Nephron progenitor cell (in vitro differentiated cells): ENCODE measurements at places on chromosomes 11 and 22.

- no peak overlapping the region for H3K4me3 ChIP-seq
- H3K27me3 ChIP-seq: peaks cover 2% of the 10 kb centered on the region
- H3K27ac ChIP-seq: peak overlapping the region; percentile 57
Observed at GRCh38 chr22:41856469-41856868, 23.6 kb downstream of the SREBF2 start.

DNA sequence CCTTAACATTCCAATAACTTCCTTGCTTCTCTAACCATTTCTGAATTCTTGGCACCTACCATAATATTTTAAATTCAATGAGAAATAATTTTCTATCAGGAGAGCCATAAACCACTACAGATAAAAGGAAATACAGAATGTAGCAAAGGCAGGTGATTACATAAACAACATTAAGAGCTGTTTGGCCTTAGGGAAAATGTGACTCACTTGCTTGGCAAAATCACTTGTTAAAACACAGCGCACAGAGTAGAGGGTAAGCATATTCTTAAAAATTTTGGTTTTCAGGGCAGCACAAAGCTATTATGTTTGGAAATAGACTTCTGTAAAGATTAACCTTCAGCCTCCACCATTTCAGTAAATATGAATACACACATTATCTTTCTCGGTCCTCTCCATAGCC is 26.4 kb downstream of the IZUMO1R start:
- H3K27ac ChIP-seq: peak overlapping the region; percentile 59
- H3K4me3 ChIP-seq: no peak overlapping the region
- no peaks in the 10 kb centered on the region for H3K4me1 ChIP-seq

DNA sequence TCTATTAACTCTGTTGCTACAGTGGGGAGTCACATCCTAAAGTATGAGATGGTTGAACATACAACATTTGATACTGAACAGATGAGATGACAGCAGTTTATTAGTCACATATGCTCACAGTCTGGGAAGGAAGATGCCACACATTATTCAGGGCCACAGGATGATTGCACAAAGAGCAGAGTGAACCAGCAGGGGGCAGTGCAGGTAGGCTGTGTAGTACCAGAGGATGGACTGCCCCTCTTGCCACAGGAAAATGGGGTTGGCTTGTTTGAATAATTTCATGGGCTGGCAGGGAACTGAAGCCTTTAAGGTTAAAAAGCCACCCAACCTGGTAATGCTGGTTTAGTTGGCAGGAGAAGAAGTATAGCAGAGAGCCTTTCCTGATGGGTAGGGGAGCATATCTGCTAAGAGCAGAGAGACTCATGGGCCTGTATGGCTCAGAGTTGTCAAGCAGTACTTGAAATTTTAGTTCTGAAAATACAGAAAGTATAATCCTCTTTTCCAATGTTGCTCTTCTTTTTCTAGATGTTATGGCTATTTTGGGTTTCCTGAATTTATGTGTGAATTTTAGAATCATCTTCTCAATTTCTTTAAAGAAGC is 180.4 kb upstream of the B3GAT1 start:
- H3K4me3 ChIP-seq: no peak overlapping the region
- no peaks in the 10 kb centered on the region for H3K36me3 ChIP-seq
- H3K27me3 ChIP-seq: peaks cover 39% of the 10 kb centered on the region
- no peak overlapping the region for H3K27ac ChIP-seq
- DNase-seq: peak; percentile 84

- no peak overlapping the region for H3K27ac ChIP-seq
- peaks cover 60% of the 10 kb centered on the region for H3K27me3 ChIP-seq
- H3K4me3 ChIP-seq: no peak overlapping the region
- DNase-seq: no peak
- no peaks in the 10 kb centered on the region for H3K36me3 ChIP-seq
Observed at GRCh38 chr11:65742353-65742752, 21.8 kb upstream of the RNASEH2C start.

DNA sequence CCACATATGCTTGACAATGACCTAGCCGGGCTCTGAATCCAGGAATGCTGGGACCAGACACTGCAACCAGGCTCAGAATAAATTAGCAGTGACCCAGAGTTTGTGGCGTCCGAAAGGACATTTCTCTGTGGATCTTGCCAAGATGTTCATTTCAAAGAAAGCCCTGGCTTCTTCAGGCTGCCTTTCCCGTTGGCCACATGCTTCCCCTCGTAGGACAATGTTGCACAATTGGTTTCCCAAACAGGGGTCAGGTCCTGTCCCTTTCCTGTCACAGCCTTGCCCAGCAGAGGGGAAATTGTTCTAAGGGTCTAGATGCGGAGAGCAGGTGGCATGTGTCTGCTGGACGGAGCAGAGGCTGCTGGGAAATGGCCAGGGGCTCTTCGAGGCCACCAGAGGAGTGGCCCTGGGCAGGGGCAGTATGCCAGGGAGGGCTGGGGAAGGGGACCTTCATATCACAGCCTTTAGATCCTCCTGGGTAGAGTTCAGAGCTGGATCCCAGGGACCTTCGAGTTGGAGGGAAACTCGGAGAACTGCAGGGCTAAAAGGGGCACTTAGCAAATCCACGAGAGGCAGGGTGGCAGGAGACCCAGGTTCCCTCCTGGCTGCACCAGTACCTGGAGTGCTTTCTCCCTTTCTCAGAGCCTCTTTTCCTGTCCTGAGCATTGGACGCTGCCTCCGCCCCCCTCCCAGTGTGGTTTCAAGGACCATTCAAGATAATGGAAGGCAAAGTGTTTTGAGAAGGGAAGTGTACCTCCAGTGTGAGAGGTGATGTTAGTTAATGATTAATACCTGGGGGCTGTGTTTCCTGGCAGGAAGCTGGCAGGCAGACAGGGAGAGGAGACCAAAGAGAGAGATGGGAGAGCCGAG is 42.3 kb downstream of the C11orf96 start:
- peaks cover 64% of the 10 kb centered on the region for H3K4me1 ChIP-seq
- DNase-seq: no peak
- H3K4me3 ChIP-seq: no peak overlapping the region
- peaks cover 11% of the 10 kb centered on the region for H3K27me3 ChIP-seq

DNA sequence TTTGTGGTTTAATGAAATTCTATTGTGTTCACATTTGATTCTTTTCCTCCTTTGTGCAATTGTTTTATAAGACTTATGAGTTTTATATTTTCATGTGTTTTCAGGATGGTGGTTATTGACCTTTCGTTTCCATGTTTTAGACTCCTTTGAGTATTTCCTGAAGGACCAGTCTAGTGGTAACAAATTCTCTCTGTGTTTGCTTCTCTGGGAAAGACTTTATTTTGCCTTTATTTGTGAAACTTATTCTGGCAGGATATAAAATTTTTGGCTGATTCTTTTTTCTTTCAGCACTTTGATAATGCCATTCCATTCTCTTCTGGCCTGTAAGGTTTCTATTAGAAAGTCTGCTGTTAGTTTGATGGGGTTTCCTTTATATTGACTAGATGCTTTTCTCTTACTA is 83.5 kb downstream of the ACER3 start:
- no peak for DNase-seq
- peaks cover 24% of the 10 kb centered on the region for H3K36me3 ChIP-seq
- no peak overlapping the region for H3K4me3 ChIP-seq
- no peaks in the 10 kb centered on the region for H3K27me3 ChIP-seq
- H3K27ac ChIP-seq: no peak overlapping the region

DNA sequence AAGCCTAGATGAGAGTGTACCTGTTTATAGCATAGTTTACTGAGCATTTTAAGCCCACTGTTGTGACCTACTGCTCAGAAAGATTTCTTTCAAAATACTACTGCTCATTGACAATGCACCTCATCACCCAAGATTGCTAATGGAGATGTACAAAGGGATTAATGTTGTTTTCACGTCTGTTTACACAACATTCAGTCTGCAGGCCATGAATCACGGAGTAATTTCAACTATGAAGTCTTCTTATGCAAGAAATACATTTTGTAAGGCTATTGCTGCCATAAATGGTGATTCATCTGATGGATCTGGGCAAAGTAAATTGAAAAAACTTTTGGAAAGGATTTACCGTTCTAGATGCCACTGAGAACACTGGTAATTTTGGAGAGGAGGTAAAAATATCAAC is 112.9 kb downstream of the KIF18A start:
- H3K27me3 ChIP-seq: no peaks in the 10 kb centered on the region
- DNase-seq: no peak
- no peaks in the 10 kb centered on the region for H3K4me1 ChIP-seq

DNA sequence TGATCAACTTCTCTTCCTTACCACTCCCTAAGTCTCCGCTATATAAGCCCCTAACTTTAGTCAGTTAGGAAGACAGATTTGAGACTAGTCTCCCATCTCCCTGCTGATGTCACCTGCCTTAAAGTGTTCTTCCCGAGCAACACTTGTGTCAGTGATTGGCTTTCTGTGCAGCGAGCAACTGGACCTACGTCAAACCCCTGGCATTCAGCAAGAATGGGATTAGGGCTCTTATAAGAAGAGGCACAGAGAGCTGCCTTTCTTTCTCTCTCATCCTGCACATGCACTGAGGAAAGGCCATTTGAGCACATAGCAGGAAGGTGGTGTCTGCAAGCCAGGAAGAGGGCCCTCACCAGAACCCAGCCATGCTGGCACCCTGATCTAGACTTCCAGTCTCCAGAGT is 116.6 kb upstream of the THY1 start:
- H3K27me3 ChIP-seq: peaks cover 21% of the 10 kb centered on the region
- DNase-seq: no peak
- H3K4me3 ChIP-seq: no peak overlapping the region
- peaks cover 22% of the 10 kb centered on the region for H3K4me1 ChIP-seq

DNA sequence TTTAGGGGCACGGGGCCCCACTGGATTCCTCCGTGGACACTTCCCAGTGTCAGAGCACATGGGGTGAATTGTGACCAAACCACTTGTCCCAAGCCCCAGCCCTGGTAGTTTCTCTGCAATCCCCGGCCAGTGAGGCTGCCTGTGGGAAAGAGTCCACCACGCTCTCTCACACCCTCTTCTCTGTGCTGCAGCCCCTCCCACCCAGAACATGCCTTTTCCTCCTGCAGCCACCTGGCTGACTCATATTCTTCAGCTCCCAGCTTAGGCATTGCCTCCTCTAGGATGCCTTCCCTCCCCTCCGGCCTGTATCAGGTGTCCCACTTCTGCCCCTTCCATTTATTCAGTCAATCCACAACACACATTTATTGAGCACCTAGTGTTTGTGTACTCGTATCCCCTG is 5.4 kb upstream of the RPS6KB2 start:
- no peak for DNase-seq
- peaks cover 15% of the 10 kb centered on the region for H3K27me3 ChIP-seq
- H3K36me3 ChIP-seq: no peaks in the 10 kb centered on the region
- H3K27ac ChIP-seq: no peak overlapping the region

- H3K27me3 ChIP-seq: no peaks in the 10 kb centered on the region
- DNase-seq: no peak
- H3K36me3 ChIP-seq: no peaks in the 10 kb centered on the region
Observed at GRCh38 chr22:16776080-16776479, 49.1 kb downstream of the XKR3 start.

GRCh38 chr11:111225881-111226280 is 19.6 kb upstream of the POU2AF2 start:
- H3K4me3 ChIP-seq: no peak overlapping the region
- H3K27ac ChIP-seq: no peak overlapping the region
- no peak for DNase-seq
- peaks cover under 1% of the 10 kb centered on the region for H3K27me3 ChIP-seq
- no peaks in the 10 kb centered on the region for H3K4me1 ChIP-seq
- peaks cover 7% of the 10 kb centered on the region for H3K36me3 ChIP-seq

DNA sequence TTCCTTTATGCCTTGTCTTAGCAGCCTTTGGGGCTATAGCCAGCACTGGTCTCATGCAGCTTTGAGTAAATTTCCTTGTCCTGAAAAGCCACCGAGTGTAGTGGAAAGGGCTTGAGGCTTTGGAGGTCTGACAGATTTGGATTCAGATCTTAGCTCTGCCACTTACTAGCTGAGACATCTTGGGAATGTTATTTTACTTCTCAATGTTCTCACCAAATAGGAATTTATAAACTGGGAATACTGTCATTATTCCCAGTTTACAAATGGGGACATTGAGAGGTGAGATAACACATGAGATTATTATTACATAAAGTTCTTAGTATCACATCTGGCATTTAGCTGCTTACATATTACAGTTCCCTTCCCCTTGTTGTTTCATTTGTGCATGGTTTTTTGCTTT is 95.5 kb downstream of the COMMD9 start:
- H3K4me1 ChIP-seq: no peaks in the 10 kb centered on the region
- peaks cover 3% of the 10 kb centered on the region for H3K27me3 ChIP-seq
- H3K36me3 ChIP-seq: peaks cover 25% of the 10 kb centered on the region
- no peak overlapping the region for H3K4me3 ChIP-seq
- DNase-seq: no peak

GRCh38 chr11:115144914-115145313 is 359.3 kb downstream of the CADM1 start:
- no peak overlapping the region for H3K27ac ChIP-seq
- H3K4me1 ChIP-seq: peaks cover 59% of the 10 kb centered on the region
- DNase-seq: no peak
- H3K4me3 ChIP-seq: no peak overlapping the region
- H3K36me3 ChIP-seq: no peaks in the 10 kb centered on the region
